ENCODE measurements at places on chromosomes 12 and 14. TPM values are rescaled to one million over a fixed set of nuclear protein-coding genes. Genes with fewer than 3 reads are reported as not detected.

Gene TXNRD1
- 99.6 TPM for total RNA-seq

DNA sequence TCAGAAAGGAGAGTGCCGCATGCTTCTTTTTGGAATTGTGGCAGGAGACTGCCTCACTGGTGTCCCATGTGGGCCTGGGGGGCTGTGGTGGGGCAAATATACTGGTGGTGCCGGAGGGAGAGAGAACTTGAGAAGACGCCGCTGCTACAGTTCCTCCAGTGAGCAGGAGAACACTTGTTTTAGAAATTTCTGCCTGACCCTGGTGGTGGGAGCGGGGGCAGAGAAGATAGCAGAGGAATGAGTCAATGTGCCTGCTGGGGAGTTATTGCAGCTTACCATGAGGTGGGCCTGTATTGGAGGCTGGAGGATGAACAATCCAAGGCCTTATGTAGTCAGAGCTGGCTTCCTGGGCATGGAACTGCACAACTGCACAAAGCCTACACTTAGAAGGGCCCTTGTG, 211.8 kb downstream of the SNAPC1 start:
- no peaks in the 10 kb centered on the region for H3K36me3 ChIP-seq
- no peaks in the 10 kb centered on the region for H3K4me1 ChIP-seq
- no peak overlapping the region for H3K4me3 ChIP-seq
- H3K27ac ChIP-seq: no peak overlapping the region

Gene SRSF5
- 319 TPM for total RNA-seq

Gene TOMM20L
- not detected for total RNA-seq

DNA sequence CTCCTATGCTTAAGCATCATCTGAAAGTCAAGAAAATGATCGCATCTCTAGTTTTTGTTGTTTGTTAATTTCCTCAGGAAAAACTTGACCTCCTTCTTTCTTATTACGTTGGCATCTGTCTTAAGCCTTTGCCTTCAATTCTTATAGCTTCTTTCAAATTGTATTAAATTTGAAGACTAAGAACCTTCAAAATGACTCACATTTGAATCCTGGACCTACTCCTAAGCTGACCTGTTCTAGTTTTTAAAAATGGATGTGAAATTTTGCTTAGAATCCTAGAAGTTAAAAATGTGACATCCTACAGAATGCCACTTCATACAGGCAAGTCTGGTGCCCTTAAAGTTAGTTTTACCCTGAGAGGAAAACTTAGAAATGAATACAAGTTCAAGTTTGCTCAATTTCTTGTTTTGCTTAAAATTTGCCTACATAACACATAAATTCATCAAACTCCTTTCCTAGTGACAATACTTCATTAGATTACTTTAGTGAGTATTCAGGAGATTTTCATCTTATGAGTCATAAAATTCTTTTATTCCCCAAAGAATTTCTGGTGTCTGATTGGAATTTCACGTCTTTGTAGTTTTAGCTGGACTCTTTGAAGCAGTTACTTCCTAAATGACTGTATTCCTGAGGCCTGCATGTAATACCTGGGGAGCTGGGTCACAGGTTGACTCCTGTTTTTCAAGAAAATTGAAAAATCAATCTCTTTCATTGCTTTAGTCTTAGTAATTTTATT, 152.3 kb downstream of the MSRB3 start:
- H3K4me3 ChIP-seq: no peak overlapping the region
- no peak overlapping the region for H3K27ac ChIP-seq
- H3K36me3 ChIP-seq: no peaks in the 10 kb centered on the region
- DNase-seq: no peak

- no peak overlapping the region for H3K4me3 ChIP-seq
- H3K36me3 ChIP-seq: no peaks in the 10 kb centered on the region
- H3K4me1 ChIP-seq: no peaks in the 10 kb centered on the region
- DNase-seq: peak; percentile 63
- no peak overlapping the region for H3K27ac ChIP-seq
Observed at GRCh38 chr14:50619569-50620141, 48.5 kb downstream of the SAV1 start.

DNA sequence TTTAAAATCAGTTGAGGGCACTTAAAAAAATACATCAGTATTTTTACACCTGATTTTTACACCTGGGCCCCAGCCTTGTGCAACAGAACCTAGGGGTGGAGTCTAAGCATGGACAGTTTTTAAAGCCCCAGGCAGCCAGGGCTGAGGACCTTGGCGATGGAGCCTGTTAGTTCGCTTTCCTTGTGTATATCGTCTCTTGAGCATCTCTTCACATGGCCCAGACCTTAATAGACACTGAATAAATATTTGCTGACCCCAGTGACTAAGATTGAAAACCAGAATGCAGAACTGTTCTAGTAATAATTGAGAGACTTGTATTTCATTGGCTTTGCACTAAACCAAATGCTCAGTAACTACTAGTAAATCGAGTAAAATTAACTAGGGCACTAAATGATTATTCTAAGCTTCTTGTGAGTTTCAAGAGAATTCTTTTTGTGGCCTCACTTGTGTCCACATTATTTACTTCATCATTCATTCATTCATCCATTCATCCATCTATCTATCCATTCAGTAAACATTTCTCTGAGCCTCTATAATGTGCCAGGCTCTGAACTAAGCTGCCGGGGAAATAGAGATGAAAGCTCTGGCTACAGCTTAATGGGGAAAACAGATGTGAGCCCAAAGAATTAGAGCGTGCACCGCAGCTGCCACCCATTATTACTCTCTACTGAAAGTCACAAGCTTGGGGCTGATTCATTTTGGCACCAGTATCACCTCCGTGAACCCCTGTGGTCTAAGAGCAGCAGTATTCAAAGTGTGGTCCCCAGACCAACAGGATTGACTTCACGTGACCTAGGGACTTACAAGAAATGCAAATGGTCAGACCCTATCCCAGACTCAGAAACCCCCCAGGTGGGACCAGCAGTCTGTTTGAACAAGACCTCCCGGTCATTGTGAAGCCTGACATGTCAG, 30.7 kb upstream of the BCL7A start:
- H3K4me3 ChIP-seq: no peak overlapping the region
- DNase-seq: no peak
- H3K27me3 ChIP-seq: peaks cover 6% of the 10 kb centered on the region
- H3K27ac ChIP-seq: no peak overlapping the region
- no peaks in the 10 kb centered on the region for H3K36me3 ChIP-seq

Gene BDKRB2
- total RNA-seq: not detected

DNA sequence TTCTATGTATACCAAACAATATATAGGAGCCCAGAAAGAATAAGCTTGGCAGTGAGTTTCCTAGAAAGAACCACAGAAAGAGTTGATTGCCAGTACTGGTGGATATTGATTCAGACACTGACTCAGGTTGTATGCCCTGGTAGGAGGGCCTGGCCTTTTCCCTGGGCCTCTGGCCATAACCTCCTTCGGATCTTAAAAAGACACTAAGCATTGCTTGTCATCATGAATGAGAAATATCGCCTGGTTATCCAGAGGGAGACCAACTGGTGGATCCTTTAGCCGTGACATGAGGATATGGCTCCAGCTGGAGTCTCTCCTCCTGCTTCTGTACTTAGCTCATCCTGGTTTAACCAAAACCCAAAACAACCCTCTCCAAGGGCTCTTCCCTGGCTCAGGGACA, 231.5 kb downstream of the MSRB3 start:
- H3K27ac ChIP-seq: no peak overlapping the region
- no peak for DNase-seq
- H3K4me3 ChIP-seq: no peak overlapping the region
- no peaks in the 10 kb centered on the region for H3K36me3 ChIP-seq
- H3K27me3 ChIP-seq: no peaks in the 10 kb centered on the region

DNA sequence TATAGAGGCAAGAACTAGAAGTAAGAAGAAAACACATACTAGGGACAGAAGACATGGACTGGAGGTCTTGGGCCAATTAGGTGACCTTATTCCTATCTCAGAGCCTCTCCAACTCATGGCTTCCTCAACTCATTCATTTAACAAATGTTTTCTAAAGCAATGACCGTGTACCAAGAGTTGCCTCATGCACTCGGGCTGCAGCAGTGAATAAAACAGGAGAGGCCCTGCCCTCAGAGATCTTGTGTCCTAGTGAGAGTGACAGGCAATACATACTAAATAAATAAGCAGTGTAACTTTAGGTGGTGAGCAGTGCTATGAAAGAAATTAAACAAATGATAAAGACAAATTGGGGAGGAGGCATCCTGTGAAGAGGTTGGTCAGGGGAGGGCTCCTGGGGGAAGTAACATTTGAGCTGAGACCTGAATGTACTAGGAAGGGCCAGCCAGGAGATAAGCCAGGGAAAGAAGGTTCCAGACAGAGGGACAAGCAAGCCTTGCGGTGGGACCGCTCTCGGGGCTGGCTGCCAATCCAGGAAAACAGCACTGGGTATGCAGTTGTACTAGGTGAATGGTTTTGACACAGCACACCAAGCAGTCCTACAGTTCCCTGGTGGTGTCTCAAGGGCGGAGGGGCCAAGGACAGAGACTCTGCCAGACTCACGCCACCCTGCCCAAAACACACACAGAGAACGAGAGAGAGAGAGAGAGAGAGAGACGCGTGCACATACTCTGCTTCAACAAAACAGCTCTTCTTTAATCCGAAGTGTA, 1.3 kb downstream of the NINJ2 start:
- DNase-seq: no peak
- H3K4me1 ChIP-seq: peaks cover 39% of the 10 kb centered on the region
- H3K4me3 ChIP-seq: peak overlapping the region; percentile 38
- H3K36me3 ChIP-seq: no peaks in the 10 kb centered on the region

Gene DHRS1
- total RNA-seq: 10.3 TPM

- no peak for DNase-seq
- no peaks in the 10 kb centered on the region for H3K36me3 ChIP-seq
- no peak overlapping the region for H3K4me3 ChIP-seq
- H3K27ac ChIP-seq: no peak overlapping the region
- no peaks in the 10 kb centered on the region for H3K4me1 ChIP-seq
Observed at GRCh38 chr12:114241973-114242434, 163.9 kb downstream of the TBX5 start.

DNA sequence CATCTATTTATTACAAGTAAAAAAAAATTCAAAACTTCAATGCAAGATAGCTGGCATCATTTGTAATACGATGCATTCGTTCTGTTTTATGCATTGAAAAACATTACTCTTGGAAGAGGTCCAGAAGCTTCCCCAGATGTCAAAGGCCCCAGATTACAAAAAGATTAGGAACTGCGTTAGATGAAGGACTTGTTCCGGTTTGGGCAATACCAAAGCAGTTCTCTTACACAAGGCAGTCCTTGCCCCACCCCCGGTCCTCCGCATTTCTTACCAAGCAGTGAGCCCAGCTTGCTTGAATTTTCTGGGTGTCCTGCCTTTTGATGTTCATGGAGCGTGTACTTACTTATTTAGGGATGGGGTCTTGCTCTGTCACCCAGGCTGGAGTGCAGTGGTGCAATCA, 4.8 kb upstream of the HVCN1 start:
- no peaks in the 10 kb centered on the region for H3K36me3 ChIP-seq
- H3K4me3 ChIP-seq: no peak overlapping the region

GRCh38 chr14:92503756-92504491, 9.7 kb upstream of the RIN3 start:
- peaks cover 10% of the 10 kb centered on the region for H3K4me1 ChIP-seq
- H3K27me3 ChIP-seq: peaks cover 37% of the 10 kb centered on the region
- no peak for DNase-seq
- H3K4me3 ChIP-seq: no peak overlapping the region

DNA sequence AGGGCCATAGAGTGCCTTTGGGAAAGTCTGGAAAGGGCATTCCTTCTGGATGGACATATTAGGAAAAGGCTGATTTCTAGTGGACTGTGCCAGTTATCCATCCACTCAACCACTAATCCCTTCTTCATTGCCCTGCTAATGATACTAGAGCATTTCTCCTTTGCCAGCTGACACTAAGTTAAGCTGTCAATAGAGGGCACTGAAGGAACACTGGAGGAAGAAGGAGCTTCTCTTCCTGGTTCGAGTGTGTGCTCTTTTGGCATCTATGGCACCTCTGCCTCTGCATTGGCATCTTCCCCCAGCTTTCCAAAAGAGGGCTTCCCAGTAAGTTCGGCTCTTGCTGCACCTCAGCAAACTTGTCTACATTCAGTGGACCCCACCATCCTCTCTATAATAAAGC, 165.4 kb downstream of the DERA start:
- H3K36me3 ChIP-seq: no peaks in the 10 kb centered on the region
- no peaks in the 10 kb centered on the region for H3K4me1 ChIP-seq
- no peak for DNase-seq
- no peak overlapping the region for H3K4me3 ChIP-seq
- H3K27me3 ChIP-seq: no peaks in the 10 kb centered on the region

Gene GABARAPL1
- 1.5 TPM for total RNA-seq

GRCh38 chr12:102948941-102949352, 8.5 kb upstream of the ASCL1 start:
- peaks cover 49% of the 10 kb centered on the region for H3K27me3 ChIP-seq
- peaks cover 11% of the 10 kb centered on the region for H3K4me1 ChIP-seq
- no peak overlapping the region for H3K4me3 ChIP-seq
- peak; percentile 84 for DNase-seq

DNA sequence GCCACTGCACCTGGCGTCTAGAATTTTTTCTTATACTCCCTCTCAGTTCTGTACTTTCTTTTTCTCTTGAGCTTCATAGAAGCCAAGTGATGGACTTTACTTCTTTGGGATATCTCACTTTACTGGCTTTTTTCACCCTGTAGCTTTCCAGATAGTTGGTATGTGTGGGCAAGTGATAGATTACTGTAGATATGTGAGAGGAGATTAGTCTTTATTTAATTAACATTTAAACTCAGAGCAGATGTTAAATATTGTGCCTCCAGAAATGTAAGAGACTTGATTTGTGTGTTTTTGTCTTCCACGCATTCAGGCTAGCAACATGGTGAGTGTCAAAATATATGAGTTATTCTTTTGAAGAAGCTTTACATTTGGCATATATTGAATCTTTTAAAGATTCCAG, 39.5 kb upstream of the SLC17A8 start:
- no peak overlapping the region for H3K4me3 ChIP-seq
- H3K27ac ChIP-seq: no peak overlapping the region
- H3K4me1 ChIP-seq: no peaks in the 10 kb centered on the region
- peaks cover 27% of the 10 kb centered on the region for H3K36me3 ChIP-seq

Gene PIP4K2C
- total RNA-seq: 23.0 TPM

DNA sequence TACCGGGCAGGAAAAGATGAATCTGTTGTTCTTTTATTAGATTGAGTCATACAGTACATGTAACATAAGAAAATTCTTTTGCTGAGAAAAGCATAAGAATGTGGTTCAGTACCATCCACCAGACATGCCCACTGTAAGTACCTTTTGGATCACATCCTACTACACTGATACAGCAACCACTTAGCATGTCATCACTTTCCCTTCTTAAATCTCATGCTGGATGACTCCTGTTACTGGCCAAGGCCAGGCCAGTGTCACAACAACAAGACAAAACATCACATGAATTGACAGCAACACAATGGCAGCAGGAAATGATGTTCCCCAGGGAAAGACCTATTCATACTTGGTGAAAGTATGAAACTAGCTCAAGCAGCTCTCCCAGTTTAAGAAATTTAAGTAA, 46.4 kb downstream of the STXBP6 start:
- H3K36me3 ChIP-seq: no peaks in the 10 kb centered on the region
- H3K27me3 ChIP-seq: no peaks in the 10 kb centered on the region
- no peak overlapping the region for H3K27ac ChIP-seq
- H3K4me1 ChIP-seq: no peaks in the 10 kb centered on the region
- no peak overlapping the region for H3K4me3 ChIP-seq

Data from activated CD4-positive, alpha-beta T cell treated with anti-CD3 and anti-CD28 coated beads, Interleukin-2, amount 10 ng/mL, durations not matched to agents 24 days and 14 days (primary cell).